ENCODE measurements at places on chromosomes 5 and 9.

GRCh38 chr5:1099926-1100663 lies 11.8 kb downstream of the SLC12A7 start:
- DNase-seq: peak; percentile 46

DNA sequence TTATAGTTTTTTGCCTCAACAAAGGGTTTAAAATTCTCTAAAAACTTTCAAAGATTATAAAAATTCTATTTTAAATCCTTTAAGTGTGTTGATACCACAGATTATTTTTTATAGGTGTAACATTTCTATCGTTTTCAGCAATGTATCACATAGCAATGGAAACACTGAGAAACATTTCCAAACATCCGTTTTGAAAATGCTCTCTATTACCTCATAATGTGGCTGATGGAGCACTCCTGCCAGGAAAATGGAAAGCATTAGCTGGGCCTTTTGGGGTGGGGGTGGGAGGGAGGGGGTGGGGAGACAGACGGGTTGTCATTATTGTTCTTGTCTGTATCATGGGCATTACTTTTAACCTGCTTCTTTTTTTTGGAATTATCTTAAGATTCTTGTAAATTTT lies 516.5 kb downstream of the ACTL7B start:
- no peak for DNase-seq

- DNase-seq: peak; percentile 5
Measured at GRCh38 chr5:30390095-30390494, 803.4 kb upstream of the CDH6 start.

GRCh38 chr9:28834156-28834555 lies 1260.9 kb upstream of the C9orf72 start:
- no peak for DNase-seq

DNA sequence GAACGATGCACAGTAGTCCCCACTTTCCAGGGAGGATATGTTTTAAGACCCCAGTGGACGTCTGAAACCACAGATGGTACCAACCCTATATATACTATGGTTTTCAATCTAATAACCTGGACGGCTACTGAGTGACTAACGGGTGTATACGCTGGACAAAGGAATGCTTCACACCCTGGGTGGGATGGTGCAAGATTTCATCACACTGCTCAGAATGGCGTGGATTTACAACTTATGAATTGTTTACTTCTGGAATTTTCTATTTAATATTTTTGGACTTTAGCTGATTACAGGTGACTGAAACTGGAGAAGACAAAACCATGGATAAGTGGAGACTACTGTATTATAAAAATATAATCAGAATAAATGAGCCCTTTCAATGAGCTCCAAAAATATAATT lies 147.6 kb upstream of the TRIM32 start:
- no peak for DNase-seq

DNA sequence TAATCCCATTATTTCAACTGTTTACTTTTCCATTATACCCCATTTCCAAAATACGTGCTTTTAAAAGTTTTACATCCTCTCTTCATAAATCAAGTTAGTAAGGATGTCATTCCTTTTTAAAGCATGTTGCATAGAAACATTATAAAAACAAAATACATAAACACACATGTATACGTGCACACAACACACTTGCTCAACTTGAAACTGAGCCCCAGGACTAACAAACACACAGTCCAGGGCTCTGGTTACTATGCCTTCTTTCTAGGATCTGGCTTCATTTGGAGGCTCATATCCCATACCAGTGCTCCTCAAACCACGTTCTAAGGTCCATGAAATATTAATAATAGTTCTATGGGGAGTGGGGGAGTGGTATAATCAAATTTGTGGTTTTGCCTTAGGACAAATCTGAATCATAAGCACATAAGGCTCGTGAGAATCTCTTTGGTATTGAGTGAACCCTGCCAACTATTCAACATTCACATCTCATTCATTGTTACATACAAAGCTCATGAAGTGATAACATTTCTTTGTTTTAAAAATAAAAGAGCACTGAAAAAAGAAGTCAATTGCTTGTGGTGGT lies 55.2 kb downstream of the NFIB start:
- DNase-seq: no peak

DNA sequence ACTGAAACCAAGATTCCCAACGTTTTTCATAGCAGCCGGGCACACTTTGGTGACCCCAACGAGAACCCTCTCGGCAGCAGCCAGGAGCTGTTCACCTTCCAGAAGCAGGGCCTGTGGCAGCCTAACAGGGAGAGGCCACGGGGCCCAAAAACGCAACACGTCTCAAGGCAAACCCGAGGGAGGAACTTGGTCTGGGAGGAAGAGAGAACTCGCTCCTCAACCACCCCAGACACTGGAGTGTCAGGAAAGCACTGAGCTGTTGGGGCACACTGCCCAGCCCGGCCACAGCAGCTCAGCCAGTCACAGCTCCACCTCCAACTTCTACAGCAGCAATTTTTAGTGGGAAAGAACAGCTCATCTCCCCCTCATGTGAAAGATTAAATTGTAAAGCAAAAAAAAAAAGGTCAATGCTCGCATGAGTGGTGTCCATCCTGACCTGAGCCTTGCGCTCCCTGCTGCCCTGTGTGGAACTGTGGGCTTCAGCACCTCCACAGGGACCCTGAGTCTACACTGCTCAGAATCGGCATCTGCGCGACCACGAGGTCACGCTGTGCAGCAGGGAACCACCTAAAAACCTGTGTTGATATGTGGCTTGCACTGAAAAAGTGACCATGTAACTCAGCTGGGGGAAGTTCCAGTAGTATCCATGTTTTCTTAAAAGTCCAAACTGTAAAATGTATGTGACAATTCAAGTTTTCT lies 55.0 kb downstream of the IPPK start:
- no peak for DNase-seq

DNA sequence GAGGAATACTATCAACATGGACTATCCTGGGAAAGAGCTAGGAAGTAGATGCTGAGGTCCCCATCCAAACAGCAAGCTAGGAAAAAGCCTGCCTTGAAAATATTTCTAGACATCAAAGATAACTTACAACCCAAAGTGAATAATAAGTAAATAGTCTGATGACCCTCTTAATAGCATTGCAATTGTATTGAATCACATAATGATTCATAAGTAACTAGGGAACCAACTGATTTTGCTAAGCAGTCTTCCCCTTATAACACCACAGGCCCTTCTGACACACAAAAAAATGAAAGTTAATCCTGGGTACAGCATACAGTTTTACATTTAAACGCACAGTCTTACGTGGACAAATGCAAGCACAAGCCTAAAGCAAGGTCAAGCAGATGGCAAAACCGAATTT lies 199.3 kb downstream of the RFK start:
- DNase-seq: no peak

DNA sequence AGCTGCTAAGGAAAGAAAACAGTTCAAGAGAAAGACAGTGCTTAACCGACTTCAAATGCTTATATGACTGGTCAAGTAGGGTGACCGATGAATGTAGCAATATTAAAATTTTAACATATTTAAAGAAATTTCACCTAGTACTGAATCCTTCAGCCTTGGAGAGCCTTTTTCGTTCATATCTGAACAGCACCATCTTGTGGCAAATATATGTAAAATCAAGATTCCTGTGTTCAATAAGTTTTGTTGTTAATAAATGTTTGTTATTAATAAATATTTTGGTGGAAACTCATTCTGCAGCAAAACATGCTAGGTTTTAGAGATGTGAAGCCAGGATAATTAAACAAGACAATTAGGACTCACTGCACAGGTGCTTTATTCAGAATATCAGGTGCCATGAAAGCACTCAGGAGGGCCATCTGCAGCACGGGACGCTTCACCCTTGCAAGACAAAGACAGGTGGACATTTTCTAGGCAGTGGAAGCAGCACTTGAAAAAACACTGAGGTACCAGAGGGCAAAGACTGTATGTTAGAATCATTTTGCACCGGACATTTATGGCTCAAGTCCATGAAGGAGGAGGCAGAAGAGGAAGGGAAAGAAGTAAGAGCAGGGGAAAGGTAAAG lies 15.6 kb downstream of the TICAM2 start:
- no peak for DNase-seq
